ENCODE measurements at places on chromosomes 6 and 20. TPM values are rescaled to one million over a fixed set of nuclear protein-coding genes. Genes with fewer than 3 reads are reported as not detected.

The DEF6 gene
- total RNA-seq, result 120 TPM

The UFL1 gene
- total RNA-seq, result 27.3 TPM

The CRIP3 gene
- 0.34 TPM for total RNA-seq

The DLL1 gene
- not detected for total RNA-seq

The HLA-DQB1 gene
- total RNA-seq, result 2.7 TPM

The ELOVL5 gene
- total RNA-seq, result 133 TPM

The CARMIL1 gene
- total RNA-seq, result 1.9 TPM

The PHACTR2 gene
- total RNA-seq, result 41.0 TPM

The PACSIN1 gene
- total RNA-seq, result not detected

The CYB5R4 gene
- 29.9 TPM for total RNA-seq

The PNLDC1 gene
- 0.74 TPM for total RNA-seq

The ARMH2 gene
- not detected for total RNA-seq

GRCh38 chr20:54625497-54625896 lies 150.1 kb downstream of the DOK5 start:
- no peak for DNase-seq

GRCh38 chr6:143103916-143104315 lies 43.2 kb downstream of the AIG1 start:
- no peak for DNase-seq

GRCh38 chr6:127816643-127817042 lies 84.2 kb downstream of the THEMIS start:
- no peak for DNase-seq

- peak; percentile 56 for DNase-seq
Observed at GRCh38 chr6:30720738-30721197, 616 bp downstream of the TUBB start.

- no peak for DNase-seq
Observed at GRCh38 chr6:145138469-145139139, 596.7 kb downstream of the EPM2A start.

DNA sequence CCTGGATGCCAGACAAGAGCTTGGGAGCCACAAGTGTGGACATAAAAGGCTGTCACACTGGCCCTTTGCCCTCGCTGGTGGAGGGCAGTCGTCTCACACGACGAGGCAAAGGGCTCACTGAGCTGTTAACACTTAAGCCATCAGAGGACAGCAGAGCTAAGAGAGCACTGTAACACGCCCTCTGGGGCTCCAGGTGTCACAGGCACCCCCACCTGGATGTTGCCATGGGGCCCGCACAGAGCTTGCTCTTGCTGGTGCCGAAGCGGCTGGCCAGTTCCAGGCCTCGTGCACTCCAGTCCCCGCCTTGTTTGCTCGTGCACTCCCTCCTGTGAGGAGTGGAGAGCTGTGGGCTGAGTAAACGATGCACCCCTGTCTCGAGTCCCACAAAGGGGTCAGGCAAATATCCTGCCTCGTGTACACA lies 37.4 kb downstream of the SLC35D3 start:
- no peak for DNase-seq

GRCh38 chr6:40962241-40962640 lies 76.8 kb downstream of the UNC5CL start:
- peak; percentile 12 for DNase-seq

- no peak for DNase-seq
Observed at GRCh38 chr6:41546475-41546865, 289 bp downstream of the FOXP4 start.

GRCh38 chr20:50221501-50222308 lies 31.1 kb downstream of the CEBPB start:
- no peak for DNase-seq

DNA sequence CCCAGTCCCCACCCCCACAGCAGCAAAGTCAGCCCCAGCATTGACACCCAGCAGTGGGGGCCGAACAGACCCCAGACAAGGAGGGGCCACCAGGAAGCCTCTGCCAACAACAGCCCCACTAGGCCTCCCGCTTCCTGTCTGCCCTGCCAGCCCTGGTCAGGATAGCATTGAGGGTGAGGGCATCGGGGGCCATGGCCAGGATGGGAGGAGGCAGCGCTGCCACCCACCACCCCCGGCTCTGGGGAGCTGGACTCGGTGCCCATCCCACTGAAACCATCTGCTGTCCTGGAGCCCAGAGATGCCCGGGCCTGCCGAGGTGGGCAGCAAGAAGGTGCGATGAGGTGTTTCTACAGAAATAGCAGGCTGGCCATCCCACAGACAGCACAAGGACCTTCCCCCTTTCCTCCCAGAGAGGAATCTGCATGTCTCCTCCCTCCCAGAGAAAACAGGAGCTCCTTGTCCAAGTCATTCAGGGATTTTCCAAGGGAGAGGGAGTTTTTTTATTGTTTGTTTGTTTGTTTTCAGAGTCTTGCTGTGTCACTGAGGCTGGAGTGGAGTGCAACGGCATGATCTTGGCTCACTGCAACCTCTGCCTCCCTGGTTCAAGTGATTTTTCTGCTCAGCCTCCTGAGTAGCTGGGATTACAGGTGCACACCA lies 62.1 kb upstream of the BHLHE23 start:
- DNase-seq, result no peak

GRCh38 chr6:134134654-134135053 lies 82.2 kb upstream of the SLC2A12 start:
- DNase-seq, result no peak

DNA sequence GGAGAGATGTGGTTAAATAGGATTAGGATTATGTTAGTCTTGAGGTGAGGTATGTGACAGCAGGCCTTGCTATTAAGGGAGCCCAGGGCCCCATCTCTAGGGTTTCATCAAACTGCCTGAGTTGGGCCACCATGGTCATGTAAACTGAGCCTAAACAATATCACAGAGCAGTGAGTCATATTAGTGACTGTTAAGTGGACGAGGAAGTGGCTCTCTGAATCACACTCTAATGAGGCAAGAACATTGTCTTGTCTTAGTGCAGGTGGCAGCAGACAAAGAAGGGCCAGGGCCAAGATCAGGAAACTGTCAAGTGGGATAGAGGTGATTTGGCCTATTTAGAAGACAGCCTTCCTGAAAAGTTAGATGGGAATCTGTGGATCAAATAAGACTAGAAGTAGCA lies 23.1 kb downstream of the ENPP3 start:
- DNase-seq, result no peak

DNA sequence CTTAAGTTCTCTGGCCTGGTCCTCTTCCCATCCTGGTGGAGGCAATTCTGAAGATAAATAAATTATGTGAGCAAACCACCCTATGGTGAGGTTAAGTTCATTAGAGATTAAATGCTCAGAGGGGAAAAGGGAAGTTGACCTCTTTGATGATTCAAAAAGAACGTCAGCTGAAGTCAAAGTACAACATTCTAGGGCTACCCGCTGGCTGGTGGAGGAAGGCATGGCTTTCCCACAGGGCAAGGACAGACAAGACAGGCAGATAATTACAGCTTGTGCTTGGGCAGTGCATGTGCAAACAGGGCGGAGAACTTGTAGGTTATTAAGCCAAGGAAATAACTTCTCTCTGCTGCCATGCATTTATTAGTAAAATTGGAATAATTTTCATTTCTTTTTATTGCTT lies 91.0 kb upstream of the SLC24A3 start:
- DNase-seq, result no peak

- DNase-seq, result no peak
Observed at GRCh38 chr6:44954281-44954680, 373.8 kb upstream of the RUNX2 start.

GRCh38 chr6:42532038-42532669 lies 31.7 kb upstream of the UBR2 start:
- no peak for DNase-seq

- DNase-seq, result no peak
Observed at GRCh38 chr6:15530411-15530810, 132.4 kb downstream of the DTNBP1 start.

- DNase-seq, result no peak
Observed at GRCh38 chr20:36390719-36391415, 84.7 kb downstream of the DLGAP4 start.

- DNase-seq, result no peak
Observed at GRCh38 chr6:121653624-121654008, 218.2 kb downstream of the GJA1 start.

GRCh38 chr6:17536586-17536985 lies 63.5 kb upstream of the FAM8A1 start:
- no peak for DNase-seq

DNA sequence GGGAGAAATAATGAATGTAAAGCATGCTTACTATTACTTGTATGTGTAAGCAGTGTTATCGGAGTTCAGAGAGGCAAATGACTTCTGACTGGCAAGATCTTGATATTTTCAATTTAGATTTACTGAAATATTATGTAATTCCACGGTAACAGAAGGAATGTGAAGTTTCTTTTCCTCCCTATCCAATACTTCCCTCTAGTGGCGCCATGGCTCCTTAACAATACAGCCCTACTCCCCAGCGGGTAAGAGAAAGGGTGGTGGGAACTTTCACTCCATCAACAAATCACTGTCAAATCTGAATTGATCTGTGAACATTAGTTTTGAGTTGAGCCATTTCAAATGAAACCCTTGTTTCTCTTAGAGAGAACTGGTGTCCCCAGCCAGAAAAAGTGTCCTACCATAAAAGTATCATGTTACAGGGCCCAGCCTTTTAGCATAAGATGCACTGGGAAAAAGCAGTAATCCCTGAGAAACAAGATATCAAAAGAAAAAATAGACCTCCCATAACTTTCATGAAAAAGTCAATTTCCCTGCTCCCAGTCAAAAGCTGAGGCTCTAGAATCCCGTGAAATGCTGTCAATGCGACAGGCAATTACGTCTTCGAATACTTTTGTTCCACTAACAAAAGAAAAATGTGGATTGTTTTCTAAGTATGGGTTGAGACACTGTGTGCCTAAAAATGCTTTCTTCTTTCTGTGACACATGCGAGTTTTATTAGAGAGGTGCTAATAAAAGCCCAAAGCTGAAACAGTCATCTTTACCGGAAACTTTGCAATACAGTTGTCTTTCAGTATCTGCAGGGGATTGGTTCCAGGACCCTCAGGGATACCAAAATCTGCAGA lies 12.9 kb downstream of the COX7A2 start:
- DNase-seq, result no peak
